ENCODE measurements at places on chromosomes 12 and 14.

DNA sequence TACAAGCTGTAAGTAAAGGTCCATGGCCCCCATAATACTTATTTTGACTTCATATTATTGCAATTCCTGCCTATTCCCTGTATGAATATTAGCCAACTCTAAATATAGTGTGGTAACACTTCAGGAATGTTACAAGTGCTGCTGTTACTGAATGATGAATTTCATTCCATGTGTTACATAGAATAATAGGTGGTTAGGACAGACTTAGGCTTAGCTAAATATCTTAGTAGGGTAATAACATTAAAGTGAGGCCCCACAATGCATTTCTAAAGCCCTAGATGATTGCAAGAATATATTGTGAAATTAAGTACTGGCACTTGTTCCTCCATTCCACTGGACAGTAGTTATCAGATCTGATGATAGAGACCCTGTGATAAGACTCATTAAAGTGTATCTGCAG, 182.7 kb downstream of the PCNX1 start:
- DNase-seq: no peak

DNA sequence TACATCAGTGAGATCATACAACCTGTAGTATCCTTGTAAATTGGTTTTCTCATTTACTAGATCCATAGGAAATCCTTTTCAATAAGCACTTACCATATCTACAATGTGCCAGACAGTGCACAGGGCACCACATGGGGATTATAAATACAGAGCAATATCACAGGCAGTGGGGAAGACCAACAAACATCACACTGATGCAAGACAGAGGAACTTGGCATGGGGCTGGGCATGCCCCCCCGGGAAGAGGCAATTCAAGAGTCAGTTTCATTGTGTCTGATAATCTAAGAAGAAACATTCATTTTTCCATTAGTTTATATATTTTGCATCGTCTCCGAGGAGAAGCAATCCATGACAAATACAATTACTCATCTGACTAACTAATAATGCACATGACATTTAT, 16.2 kb downstream of the NT5DC3 start:
- DNase-seq: no peak

DNA sequence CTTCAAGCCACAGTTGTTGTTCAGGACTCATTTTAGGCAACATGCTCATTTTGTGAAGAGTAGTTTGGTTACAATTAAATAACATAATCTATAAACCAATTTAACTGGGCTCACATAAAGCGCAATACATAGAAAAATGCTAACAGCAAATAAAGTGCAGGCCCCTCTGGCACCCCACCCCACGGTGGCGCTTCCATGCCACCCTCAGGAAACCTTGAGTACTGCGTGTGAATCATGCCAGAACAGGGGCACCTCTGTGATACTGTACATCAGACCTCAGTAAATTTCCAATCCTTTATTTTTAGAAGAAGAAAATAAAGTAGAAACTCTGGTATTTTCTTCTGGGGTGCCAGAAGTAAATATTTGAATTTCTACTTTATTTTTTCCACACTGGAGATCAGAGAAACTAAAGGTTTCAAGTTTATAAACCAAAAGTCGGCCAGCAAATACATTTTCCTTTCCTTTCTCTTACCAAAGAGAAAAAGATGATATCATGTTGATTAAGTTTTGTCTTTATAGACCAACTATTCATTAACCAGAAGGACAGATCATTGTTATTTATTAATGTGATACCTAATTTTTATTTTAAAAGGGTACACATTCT, 316.8 kb downstream of the PAWR start:
- peak; percentile 74 for DNase-seq

GRCh38 chr14:68160779-68161546, 341.4 kb downstream of the RAD51B start:
- DNase-seq: no peak

DNA sequence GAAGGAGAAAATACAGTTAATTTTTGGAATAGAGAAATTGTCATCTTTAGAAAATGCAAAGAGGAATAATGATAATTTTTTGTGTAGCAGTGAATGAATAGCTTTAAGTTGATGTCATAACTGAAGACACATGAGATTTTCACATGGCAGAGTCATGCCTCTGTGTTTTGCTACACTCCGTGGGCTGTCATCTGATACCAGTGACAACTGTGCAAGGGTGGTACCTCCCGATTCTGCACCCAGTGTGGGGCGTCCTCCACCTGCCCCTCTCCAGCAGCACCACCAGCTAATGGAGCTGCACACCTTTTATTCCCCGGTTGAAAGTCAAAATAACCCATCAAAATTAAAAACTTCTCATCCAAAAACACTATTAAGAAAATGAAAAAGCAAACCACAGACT, 47.2 kb downstream of the ANKRD9 start:
- no peak for DNase-seq

GRCh38 chr14:46581036-46581671, 70.4 kb downstream of the RPL10L start:
- DNase-seq: peak; percentile 0

DNA sequence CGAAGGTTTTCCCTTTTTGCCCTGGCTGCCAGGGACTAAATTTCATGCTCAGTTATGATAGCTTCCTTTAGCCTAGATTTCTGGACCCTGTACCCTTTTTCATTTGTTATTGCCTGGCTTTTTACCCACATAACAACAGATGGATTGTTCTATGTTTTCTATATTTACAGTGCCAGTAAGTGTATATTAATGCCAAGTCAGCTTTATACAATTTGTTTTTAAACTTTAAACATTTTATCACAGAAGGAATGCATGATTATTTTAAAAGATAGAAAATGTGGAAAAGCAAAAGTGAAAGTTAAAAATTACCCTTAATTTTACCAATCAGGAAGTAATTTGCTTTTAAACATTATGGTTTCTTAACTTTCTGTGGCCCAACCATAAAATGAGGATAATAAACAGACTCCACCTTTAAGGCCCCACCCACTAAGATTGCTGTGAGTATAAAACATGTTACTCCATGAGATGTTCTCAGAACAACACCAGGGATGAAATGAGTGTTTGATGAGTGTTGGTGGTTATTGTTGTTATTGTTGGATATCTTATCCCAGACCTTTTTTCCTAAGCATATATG, 496.8 kb downstream of the EGLN3 start:
- DNase-seq: no peak

GRCh38 chr14:72565149-72565559, 328.7 kb downstream of the DPF3 start:
- DNase-seq: no peak

GRCh38 chr12:124852329-124852831, 11.3 kb downstream of the SCARB1 start:
- DNase-seq: no peak

GRCh38 chr12:102543494-102544485, 63.4 kb upstream of the IGF1 start:
- DNase-seq: no peak

GRCh38 chr12:22731236-22731635, 106.3 kb downstream of the ETNK1 start:
- DNase-seq: no peak

GRCh38 chr14:90518941-90519256, 122.1 kb downstream of the CALM1 start:
- no peak for DNase-seq

- no peak for DNase-seq
Measured at GRCh38 chr12:24555730-24556129, 393.2 kb downstream of the BCAT1 start.

GRCh38 chr12:40745386-40745785, 53.1 kb downstream of the CNTN1 start:
- no peak for DNase-seq

- DNase-seq: no peak
Measured at GRCh38 chr12:2084553-2085296, 31.9 kb downstream of the CACNA1C start.

DNA sequence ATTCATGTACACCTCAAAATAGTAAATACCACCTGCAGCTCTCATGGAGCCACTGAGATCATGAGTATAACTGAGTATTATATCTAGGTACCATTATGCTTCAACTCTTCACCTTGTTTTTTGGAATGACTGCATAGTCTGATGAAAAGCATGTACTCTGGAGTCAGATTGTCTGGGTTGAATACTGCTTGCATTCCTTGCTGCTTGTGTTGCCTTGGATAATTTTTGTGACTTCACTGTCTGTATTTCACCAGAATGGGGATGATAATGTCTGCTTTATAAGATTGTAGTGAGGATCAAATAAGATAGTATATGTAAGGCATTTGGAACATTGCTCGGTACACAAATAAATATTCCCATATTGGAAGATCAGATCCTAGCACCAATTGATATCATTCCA, 54.2 kb downstream of the SUSD6 start:
- DNase-seq: no peak

DNA sequence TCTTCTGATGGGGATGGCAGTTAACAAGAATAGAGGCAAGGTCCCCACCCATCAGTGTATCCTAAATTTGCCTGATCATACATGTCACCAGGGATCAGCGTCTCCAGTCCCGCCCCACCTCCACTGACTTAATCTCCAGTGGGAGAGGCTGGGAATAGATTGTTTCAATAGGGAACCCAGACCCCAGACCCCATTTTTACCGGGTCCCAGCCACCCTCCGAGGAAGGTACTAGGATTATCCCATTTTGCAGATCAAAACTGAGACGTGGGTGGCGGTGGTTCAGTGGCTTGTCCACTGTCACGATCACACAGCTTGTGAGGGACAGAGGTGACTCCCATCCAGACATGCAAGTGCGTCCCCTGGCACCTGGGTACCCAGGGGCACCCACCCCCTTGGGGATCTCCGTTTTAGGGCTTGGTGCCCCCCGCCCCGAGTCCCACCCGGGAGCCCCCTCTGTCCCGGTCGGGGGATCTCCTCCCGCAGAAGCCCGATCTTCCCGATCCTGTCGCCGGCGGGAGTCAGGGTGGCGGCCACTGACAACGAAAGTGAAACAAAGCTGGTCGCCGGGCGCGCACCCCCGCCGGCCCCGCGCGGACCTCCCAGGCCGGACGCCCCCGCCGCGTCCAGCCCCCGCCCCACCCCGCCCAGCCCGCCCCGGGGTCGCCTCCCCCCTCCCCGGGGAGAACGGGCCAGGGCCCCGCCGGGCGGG, 523 bp downstream of the WSB2 start:
- no peak for DNase-seq

DNA sequence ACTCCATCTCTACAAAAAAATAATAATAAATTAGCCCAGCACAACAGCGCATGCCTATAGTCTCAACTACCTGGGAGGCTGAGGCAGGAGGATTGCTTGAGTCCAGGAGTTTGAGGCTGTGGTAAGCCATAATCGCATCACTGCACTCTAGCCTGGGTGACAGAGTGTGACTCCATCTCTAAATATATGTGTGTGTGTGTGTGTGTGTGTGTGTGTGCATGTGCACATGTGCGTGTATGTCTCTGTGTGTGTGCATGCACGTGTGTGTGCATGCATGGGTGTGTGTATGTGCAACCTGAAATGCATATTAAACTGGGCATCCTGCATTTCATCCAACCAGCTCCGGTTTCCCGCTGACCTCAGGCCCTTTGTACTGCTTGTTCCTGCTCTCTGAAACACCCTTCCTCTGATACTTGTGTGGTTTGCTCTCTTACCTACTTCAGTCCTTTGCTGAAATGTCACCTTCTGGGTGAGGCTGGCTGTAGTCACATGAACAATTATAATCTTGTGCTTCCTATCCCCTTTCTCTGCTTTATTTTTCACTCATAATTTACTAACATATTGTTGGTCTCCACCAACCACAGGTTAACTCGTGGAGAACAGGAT, 46.9 kb downstream of the PHLDA1 start:
- DNase-seq: no peak

DNA sequence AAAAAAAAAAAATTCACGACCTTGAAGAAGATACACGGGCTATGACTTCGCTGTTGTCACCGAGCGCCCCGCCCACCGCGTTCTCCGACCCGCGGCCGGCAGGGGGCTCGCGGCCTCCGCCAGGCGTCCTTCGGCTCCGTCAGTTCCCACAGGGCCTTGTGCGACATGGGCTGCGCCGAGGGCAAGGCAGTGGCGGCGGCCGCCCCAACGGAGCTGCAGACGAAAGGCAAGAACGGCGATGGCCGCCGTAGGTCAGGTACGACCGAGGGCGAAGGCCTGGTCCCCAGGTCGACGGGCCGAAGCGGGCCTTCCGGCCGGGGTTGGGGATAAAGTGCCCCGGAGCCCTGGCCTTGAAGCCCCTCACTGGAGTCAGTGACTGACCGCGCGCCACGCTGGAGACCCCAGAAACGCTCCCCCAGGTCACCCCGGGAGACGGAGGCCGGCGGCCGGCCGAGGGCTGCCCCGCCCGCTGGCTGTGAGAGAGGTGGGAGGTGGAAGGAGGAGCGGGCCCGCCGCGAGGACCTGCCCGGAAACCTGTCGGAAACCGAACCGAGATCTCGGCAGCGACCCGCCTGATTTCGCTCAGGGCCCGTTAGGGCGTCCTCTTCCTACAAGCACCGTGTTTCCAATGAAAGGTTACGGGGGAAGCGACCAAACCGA, at the start of gene TXNRD1:
Gene TXNRD1, plus strand, starts transcription at position 142 of the 660 bp plus-strand sequence. Its CDS starts 24 bp downstream, at position 166.
- no peak for DNase-seq

- no peak for DNase-seq
Measured at GRCh38 chr12:43761500-43761899, 2.7 kb downstream of the IRAK4 start.

DNA sequence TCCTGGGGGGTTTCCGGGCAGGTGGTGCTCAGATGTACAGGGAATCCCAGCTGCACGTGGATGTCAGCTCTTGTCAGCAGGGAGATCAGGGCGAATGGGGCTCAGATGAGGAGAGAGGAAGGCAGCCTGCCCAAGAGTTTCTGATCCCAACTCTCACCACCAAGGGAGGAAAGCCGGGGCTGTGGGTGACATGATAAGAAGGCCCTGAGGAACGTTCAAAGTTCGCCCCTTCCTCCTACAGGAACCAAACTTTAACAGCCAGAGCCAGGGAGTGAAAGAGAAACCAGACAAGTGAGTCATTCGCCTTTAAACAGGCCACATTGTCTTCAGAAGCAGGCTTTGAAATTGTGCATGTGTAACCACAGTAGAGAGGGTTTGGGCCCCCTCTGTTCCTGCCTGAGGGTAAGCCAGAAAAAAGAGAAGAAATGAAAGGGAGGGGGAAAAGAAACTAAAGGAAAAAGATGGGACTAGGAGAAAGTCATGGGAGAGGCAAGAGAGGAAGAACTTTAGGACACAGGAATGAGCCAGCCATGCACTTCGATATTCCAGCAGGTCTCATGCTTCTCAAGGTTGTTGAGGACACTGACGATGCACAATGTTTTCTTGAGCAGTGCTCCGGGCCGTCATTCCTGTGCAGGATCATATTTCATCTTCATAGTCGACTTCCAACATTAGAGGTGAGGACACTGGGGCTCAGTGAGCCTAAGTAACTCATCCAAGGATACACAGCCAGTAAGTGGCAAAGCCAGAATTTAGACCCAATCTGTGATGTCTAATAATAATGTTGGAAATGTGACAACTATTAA, 691.4 kb upstream of the TBX3 start:
- DNase-seq: no peak

- no peak for DNase-seq
Measured at GRCh38 chr12:91274916-91275315, 92.3 kb upstream of the DCN start.

DNA sequence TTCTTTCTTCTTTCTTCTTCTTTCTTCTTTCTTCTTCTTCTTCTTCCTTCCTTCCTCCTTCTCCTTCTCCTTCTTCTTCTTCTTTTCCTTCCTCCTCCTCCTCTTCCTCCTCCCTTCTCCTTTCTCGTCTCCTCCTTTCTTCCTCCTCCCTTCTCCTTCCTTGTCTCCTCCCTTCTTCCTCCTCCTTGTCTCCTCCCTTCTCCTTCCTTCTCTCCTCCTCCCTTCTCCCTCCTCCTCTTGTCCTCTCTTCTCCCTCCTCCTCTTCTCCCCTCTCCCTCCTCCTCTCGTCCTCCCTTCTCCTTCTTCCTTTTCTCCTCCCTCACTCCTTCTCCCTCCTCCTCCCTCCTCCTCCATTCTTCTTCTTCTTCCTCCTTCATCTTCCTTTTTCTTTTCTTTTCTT, 44.5 kb downstream of the NUBPL start:
- no peak for DNase-seq

GRCh38 chr14:90444077-90444696, 47.4 kb downstream of the CALM1 start:
- no peak for DNase-seq

Measured in SK-N-SH (cell line).